Right renal cortex interstitium (tissue), 3 donors: ENCODE measurements at places on chromosomes 5 and 9. TPM values are rescaled to one million over a fixed set of nuclear protein-coding genes. Genes with fewer than 3 reads are reported as not detected.

Gene FBP2
- polyA plus RNA-seq = 0.10 TPM

GRCh38 chr5:75412111-75412990 lies 75.3 kb downstream of the HMGCR start:
- DNase-seq = no peak

- no peak for DNase-seq
Measured at GRCh38 chr9:97535771-97536170, 34.3 kb downstream of the TMOD1 start.

- no peak for DNase-seq
Measured at GRCh38 chr9:88996046-88996920, 5.0 kb downstream of the S1PR3 start.

- no peak for DNase-seq
Measured at GRCh38 chr9:306907-307306, 92.2 kb downstream of the DOCK8 start.
